Stimulated activated CD8-positive, alpha-beta memory T cell treated with anti-CD3 and anti-CD28 coated beads, Interleukin-4, amount 100 ng/mL, for 24 hours (primary cell): ENCODE measurements at places on chromosomes 12 and 14.
A peak's percentile ranks its signal among the peaks of the same experiment; 100 is the strongest.

DNA sequence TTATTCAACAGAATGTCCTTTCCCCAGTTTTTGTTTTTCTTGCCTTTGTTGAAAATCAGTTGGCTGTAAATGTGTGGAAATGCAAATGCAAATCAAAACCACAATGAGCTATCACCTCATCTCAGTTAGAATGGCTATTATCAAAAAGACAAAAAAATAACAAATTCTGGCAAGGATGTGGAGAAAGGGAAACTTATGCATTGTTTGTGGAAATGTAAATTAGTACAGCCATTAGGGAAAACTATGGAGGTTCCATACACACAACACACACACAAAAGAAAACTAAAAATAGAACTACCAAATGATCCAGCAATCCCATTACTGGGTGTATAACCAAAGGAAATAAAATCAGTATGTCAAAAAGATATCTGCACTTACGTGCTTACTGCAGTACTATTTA, 518.8 kb upstream of the ATXN7L3B start:
- DNase-seq: no peak

DNA sequence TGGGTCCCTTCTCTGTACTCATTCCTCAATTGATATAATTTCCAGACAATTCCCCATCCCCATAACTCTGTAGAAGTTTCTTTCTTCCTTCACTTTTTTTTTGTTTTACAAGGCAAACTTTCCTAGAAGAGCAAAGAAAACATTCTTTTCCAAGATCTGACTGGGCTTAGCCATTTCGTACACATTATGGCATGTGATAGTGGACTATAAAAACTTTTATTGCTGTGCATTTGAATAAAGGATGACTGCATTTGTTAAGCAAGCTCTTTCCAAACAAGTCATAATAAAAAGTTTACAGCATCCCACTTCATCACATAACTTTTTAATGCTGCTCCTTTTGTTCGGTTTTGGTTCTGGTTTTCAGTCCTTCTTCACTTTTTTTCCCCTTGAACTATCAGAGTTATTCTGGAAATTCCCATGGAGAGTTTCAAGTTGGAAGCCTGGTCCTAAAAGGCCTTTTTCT, 231.0 kb upstream of the HMGA2 start:
- DNase-seq: no peak

- DNase-seq: no peak
Measured at GRCh38 chr12:54053003-54053750, 458 bp upstream of the HOXC4 start.

GRCh38 chr14:50308363-50308915, 3.6 kb downstream of the L2HGDH start:
- no peak for DNase-seq

DNA sequence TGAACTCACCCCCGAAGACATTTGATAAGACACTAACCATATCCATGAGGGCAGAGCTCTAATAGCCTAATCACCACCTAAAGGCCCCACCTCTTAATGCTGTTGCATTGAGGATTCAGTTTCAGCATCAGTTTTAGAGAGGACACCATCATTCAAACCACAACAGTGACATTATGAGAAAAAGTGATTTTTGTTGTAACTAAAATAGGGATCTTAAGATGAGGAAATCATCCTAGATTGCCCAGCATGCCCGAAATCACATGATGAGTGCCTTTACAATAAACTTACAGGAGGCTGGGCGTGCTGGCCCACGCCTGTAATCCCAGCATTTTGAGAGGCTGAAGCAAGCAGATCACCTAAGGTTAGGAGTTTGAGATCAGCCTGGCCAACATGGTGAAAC, 9.7 kb upstream of the GLT1D1 start:
- DNase-seq: no peak

GRCh38 chr14:99968191-99968920, 96.9 kb upstream of the EVL start:
- no peak for DNase-seq

DNA sequence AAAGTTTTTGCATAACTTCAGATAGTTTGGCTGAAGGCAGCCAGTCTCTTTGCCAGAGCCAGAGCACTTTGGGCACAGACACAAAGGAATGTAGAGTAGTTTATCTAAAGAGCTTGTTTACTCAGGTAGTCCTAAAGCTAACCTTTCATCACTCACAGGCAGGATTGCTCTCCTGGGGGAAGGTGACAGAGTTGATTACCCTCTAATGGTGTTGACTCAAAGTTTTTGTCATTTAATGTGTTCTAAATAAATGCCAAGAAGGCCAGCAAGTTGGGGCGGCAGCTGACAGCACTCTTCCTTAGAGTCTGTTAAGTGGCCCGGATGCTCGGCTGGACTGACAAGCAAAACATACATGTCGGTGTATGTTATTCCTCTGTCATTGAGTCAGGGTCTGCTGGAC, 9.3 kb upstream of the TAS2R46 start:
- no peak for DNase-seq

GRCh38 chr14:77181603-77182437, at the start of gene TMEM63C:
TSS of gene TMEM63C (plus strand) at chr14:77181798. CDS start at chr14:77218814, 37,016 bp downstream.
- DNase-seq: peak; percentile 54

GRCh38 chr12:122006186-122006926, 15.3 kb upstream of the BCL7A start:
- no peak for DNase-seq

DNA sequence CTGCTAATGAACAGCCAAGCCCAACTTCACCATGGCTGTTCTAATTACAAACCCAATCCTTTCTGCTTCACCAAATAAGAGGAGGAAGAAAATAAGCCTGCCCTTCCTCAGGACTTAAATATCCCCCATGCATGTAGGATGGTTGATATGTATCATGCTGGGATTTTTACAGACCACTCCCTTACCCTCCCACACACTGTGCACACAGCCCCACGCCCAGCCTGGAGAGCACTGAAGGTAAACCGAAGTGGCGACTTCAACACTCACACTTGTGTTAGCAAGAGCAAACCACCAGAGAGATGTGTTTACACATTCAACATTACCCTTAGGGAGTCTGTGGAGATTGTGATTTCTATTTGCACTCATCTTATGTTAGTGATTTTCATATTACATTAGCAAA, 241.2 kb downstream of the EGLN3 start:
- no peak for DNase-seq

DNA sequence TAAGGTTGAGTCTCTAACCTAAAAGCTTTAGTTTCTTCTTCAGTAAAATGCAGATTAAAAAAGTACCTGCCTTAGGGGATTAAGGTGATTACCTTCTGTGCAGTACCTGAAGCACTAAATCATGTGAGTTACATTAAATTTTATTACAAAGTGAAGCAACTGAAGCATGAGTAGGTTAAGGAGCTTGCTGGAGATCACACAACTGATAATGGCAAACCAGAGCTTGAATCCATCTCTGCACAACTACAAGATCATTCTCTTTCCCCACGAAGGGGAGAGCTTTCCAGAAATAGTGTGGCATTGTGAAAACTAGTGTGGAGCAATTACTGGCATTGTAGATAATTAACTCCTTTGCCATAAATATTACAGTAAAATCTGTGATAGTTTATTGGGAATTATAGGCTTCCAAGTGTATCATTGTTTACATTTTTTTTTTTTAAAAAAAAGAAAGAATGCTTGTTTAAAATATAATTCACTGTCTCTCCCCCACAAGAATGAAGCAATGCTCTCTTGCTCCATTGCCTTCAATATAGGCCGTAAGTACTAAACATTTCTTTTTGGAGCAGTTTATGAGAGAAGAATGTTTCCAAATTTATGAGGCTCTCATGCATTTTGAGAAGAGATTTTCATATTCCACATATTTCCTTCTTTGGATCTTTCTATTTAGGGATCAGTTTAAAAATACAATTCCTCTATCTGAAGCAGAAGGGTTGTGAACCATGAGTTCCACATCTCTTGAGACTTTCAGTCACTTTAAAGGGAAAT, 20.5 kb downstream of the SLC38A2 start:
- no peak for DNase-seq

DNA sequence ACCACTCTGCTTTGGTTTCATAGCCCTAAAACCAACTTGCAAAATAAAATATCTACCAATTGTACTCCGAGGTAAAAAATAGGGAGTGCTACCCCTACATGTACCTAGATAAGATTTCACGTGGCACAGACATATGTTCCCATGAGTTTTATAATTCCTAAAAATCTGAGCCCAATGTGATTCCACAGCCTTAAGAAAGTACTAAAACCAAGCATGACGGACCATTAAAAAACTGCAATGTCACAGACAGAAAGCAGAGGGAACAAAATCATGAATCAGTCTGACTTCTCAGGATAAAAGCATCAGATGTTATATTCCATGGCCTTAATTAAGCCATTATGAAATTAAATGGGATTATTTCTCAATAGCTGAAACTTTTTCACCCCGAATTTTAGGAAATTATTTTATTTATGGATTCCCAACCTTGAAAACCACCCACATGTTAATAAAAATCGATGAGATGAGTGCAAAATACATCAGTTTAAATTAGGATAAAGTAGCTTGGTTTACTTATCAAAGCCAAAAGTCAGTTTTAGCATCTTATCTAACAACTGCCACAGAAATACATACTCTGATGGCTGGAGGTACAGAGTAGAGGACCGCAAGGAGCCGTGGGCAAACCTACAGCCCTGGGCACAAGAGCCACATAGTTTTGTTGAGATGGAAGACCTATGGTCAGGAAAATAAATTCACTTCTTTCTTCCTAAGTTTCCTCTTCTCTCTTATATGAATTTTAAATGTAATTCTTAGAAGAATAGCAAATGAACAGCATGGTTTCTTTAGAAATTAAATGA, 4.5 kb downstream of the ITPR2 start:
- DNase-seq: no peak

DNA sequence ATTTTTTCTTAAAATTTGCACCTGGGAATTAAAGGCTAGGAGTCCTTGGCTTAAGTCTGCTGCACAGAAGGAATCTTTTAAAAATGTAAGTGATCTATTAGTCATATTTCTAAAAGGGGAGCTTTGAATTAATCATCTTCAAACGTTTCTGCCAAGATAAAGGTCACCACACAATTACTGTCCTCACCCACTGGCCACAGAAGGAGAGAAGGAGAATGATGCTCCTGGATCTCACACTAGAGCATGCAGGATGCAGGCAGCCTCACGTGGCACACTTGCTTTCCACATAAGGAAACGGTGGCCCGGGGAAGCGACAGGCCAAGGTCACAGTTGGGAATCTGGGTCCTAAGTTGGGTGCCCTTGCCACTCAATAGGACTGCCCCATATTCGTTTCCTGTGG, 16.9 kb downstream of the PLEKHG7 start:
- DNase-seq: no peak

DNA sequence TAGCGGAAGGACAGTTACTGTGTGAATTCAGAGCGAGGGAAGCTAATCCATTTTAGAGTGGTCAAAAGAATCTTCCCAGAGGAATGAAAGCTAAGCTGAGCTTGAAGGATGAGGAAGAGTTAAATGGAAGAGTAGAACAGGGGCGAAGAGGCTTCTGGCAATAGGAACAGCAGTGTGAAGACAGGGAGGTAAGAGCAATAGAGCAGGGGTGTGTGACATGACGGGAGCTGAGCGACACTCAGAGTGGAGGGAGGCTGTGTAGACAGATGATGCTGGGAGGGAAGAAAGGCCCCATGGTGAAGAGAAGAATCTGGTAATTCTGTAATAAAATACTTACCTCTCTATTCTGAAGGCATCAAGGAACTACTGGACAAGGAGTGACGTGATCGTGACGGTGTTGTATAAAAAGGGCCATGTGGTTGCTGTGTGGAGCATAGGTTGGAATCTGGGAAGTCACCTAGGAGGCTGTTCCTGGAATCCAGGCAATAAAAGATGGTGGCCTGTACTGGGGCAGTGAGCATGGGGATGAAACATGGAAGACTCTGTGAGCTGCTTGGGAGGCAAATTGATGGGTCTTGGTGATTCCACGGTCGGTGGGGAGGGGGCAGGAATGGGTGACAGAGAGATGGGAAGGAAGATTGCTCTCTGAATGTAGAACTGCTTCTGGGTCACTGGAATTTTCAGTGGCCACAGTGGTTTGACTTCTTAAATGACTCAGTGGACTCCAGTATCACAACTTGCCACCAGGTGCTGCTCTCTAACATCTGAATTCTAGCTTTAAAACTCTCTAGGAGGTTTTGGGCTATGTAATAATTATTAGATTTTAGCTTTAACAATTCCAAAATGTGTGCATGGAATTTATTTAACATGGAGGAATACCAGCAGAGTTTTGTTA, 164.1 kb downstream of the ATP23 start:
- DNase-seq: no peak

- no peak for DNase-seq
Measured at GRCh38 chr12:69389831-69390230, 30.3 kb downstream of the YEATS4 start.

- no peak for DNase-seq
Measured at GRCh38 chr12:108635201-108635996, 1.7 kb upstream of the SELPLG start.

DNA sequence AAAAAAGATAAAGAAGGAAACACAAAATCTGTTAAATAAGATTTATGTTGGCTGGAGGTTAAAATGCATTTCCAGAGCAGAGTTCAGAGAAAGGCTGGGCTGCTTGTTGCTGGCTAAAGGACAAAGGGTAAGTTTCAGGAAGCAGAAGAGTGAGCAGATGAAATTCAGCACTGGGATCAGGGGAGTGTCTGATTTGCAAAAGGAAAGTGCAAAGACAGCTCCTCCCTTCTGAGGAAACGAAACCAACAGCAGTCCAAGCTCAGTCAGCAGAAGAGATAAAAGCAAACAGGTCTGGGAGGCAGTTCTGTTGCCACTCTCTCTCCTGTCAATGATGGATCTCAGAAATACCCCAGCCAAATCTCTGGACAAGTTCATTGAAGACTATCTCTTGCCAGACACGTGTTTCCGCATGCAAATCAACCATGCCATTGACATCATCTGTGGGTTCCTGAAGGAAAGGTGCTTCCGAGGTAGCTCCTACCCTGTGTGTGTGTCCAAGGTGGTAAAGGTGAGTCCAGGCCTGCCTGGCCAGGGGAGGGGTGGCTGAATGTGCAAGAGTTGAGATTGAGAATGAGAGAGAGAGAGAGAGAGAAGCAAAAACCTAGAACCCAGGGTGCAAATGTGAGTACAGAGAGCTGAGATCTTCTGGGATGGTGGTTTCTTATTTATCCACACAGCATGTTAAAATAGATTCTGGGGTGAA, at the start of gene OAS1:
Gene OAS1 (plus strand): TSS at position 251 of the 703 bp plus-strand sequence. CDS start 78 bp downstream, at position 329.
- no peak for DNase-seq

GRCh38 chr12:108696996-108697290, 34.4 kb downstream of the CORO1C start:
- no peak for DNase-seq

DNA sequence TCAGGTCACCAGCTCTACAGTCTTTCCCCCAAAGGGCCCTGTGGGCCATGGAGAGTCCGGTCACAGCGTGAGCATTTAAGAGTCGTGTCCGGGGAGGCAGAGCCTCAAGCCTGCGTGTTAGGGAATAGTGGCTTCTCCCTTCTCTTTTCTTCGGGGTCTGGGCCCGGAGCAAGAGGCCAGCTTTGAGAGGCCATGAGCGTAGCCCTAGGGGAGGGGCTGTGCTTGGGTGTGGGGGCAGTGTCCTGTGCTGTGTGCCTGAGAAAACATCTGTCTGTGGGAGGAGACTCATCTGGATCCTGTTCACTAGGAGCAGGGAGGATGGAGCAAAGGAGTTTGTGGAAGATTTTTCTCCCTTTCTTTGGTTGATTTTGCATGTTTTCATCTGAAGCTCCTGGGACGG, 5.3 kb downstream of the LRP1-AS start:
- DNase-seq: no peak

- DNase-seq: no peak
Measured at GRCh38 chr14:32478050-32478449, 149.0 kb downstream of the AKAP6 start.

GRCh38 chr12:101305794-101306193, 25.9 kb downstream of the UTP20 start:
- no peak for DNase-seq

- DNase-seq: no peak
Measured at GRCh38 chr12:120207227-120207626, 6.3 kb upstream of the RPLP0 start.
